MM.1S (cell line): ENCODE measurements at places on chromosomes 11 and 22.
A peak's percentile ranks its signal among the peaks of the same experiment; 100 is the strongest.

DNA sequence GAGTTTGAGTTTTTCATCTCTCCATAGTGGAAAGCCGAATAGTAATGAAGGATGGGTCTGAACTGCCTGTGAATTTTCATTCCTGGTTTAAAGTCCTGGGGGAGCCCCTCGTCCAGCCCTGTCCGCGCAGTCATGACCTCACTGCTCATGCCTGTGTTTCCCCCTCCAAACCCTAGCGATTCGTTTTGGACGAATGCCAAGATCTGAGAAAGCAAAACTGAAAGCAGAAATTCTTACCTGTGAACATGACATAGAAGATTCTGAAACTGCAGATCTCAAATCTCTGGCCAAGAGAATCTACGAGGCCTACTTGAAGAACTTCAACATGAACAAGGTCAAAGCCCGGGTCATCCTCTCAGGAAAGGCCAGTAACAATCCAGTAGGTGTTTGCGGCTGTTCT is 30.5 kb downstream of the CDPF1 start:
- DNase-seq = peak; percentile 93

GRCh38 chr11:498297-499181 is 8.5 kb downstream of the RNH1 start:
- no peak for DNase-seq

GRCh38 chr22:26848244-26848920 is 191.0 kb downstream of the MIAT start:
- no peak for DNase-seq

GRCh38 chr22:32421484-32421883 is 9.4 kb upstream of the RTCB start:
- no peak for DNase-seq

GRCh38 chr22:23574877-23575276 is 5.2 kb downstream of the IGLL1 start:
- no peak for DNase-seq
